ENCODE measurements at places on chromosomes 7 and 10.

DNA sequence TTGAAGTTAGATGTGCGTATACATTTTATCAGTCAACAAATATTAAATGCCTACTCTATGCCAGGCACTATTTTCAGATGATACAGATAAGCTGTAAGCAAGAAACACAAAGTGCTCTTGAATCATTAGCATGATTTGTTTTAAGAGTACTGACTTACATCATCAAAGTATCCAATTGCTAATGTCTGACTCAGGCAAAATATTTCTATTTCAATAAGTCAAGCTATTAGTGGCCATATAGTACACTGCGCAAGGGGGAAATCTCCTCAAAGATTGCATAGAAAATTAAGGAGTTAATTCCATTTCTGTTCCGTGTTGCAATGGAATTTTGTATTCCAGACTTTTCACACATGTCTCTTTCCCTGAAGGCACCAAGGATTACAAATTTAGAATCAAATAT is 46.1 kb upstream of the DNAJC1 start:
- H3K36me3 ChIP-seq: no peaks in the 10 kb centered on the region
- H3K27ac ChIP-seq: no peak overlapping the region
- no peak overlapping the region for H3K4me3 ChIP-seq
- ATAC-seq: no peak
- H3K27me3 ChIP-seq: no peaks in the 10 kb centered on the region

DNA sequence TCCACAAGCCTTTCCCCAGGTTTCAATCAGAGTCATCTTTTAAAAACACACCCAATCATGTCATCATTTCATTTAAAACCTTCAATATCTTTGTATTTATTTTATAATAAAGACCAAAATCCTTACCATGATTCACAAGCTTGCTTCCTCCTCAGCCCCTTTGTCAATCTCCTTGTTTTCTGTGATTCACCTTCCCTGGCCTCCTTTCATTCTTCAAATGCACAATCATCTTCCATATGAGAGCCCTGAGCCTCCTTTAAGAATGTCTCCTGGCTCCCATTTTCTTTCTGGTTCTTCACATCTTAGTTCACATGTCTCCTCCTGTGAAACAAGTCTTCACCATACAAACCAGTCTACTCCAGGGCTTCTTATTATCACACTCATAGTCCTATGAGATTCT is 904.0 kb downstream of the SORCS3 start:
- H3K4me1 ChIP-seq: no peaks in the 10 kb centered on the region
- no peaks in the 10 kb centered on the region for H3K27me3 ChIP-seq
- no peak overlapping the region for H3K27ac ChIP-seq
- H3K36me3 ChIP-seq: no peaks in the 10 kb centered on the region

DNA sequence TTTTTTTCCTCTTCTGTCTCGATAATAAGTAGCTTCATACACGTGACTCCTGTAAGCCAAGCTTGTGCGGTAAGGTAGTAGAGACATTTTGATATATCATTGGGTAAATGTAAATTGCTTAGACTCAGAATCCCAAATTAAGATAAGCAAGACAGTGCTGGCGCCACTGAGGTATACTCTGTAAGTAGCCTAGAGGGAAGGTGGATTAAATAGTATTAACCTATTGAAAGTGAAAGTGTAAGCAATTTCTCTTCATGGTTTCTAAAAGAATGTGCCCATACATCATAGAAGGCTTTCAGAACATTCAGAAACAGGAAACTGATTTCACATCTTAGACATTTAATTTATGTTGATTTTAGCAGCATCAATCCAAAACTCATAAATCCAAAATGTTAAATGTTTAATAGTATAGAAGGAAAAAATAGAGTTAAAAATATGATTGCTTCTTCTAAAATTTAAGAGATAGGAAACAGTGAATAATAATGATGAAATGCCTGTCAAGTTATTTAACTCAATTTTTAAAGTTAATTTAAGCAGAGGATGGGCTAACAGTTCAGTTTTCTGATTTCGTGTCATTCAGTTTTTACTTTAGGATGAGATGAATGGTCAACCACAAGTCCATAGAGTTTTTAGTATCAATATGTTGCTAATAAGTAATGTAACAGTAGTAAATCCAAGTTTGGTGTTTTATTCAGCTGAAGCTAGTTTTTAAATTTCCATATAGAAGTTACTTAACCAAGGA is 36.8 kb downstream of the LRRC72 start:
- H3K36me3 ChIP-seq: no peaks in the 10 kb centered on the region
- H3K4me3 ChIP-seq: no peak overlapping the region
- no peaks in the 10 kb centered on the region for H3K27me3 ChIP-seq
- no peaks in the 10 kb centered on the region for H3K4me1 ChIP-seq

GRCh38 chr7:122337011-122337410 is 32.5 kb upstream of the FEZF1 start:
- no peaks in the 10 kb centered on the region for H3K27me3 ChIP-seq
- H3K4me3 ChIP-seq: no peak overlapping the region
- no peaks in the 10 kb centered on the region for H3K4me1 ChIP-seq
- peaks cover 4% of the 10 kb centered on the region for H3K36me3 ChIP-seq
- no peak for ATAC-seq

DNA sequence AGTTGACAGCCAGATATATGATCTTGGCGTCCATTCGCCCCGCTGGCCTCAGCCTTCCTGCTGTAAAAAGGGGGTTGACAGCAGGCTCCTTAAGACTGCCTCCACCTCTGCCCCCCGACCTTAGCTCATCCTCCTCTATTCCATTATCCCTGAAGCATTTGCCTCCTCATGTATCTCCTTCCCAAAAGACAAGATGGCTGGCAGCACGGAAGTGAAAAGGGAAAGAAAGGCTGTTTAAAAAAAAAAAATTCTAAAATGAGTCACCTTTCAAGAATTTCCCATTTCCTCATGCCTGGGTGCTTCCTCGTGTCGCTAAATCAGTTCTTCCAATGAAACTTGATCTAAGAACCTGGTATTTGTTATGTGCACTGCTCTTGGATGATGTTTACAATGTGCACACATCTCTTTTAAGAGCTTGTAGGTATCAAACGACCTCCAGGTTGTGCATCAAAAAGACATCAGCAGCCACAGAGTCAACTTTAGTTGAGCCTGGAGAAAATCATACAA is 1.7 kb downstream of the SCRN1 start:
- H3K27me3 ChIP-seq: no peaks in the 10 kb centered on the region
- no peaks in the 10 kb centered on the region for H3K36me3 ChIP-seq
- peaks cover 46% of the 10 kb centered on the region for H3K4me1 ChIP-seq

Data from gastroesophageal sphincter (tissue), 4 donors.